ENCODE measurements at places on chromosomes 4 and X.
A peak's percentile ranks its signal among the peaks of the same experiment; 100 is the strongest.

- DNase-seq: no peak
Observed at GRCh38 chrX:43373032-43373431, 283.1 kb upstream of the MAOA start.

DNA sequence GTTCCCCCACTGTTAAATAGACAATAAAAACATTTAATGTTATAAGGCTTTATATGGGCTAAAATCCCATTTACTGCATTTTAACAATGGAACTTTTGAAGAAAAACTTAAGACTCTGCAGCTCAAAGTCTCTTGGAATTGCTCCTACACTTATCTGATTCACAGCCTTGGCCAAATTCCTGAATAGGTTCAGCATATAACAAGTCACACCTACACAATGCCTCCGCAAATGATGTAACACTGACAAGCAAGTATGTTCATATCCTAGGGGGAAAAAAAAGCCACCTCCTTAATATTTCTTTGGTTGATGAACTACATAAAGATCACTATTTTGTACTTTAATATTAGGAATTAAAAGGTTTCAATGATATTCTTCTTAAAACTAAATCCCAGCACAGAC, 34.5 kb downstream of the RPS6KA6 start:
- DNase-seq: no peak

DNA sequence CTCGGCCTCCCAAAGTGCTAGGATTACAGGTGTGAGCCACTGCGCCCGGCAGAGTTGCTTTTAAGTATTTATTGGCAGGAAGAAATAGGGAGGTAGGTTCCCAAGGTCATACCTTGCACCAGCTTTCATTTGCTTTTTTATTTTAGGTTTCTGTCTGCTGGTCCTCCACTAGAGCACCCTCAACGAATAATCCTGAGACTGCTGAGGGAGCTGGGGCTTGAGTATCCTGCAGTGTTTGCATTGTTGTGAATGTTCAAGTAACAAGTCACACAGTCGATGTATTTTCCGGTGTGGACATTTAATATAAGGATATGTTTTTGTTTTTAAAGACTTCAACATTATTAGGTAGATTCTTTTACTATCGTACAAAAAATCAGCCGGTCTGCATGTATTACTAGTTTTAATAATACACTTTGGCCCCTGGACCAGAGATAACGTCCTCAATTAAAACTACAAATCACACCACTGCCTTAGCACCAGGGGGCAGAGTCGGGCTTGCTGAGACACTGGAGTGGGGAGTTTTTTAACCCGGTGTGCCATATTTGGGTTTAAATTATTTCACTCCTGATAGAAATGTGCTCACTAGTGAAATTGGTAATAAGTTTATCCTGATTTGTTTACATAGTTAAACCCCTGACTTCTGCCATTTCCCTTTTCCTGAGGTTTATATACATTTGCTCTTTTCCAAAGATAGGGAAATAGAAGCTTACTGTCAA, 11.6 kb downstream of the SMIM20 start:
- DNase-seq: peak; percentile 24

DNA sequence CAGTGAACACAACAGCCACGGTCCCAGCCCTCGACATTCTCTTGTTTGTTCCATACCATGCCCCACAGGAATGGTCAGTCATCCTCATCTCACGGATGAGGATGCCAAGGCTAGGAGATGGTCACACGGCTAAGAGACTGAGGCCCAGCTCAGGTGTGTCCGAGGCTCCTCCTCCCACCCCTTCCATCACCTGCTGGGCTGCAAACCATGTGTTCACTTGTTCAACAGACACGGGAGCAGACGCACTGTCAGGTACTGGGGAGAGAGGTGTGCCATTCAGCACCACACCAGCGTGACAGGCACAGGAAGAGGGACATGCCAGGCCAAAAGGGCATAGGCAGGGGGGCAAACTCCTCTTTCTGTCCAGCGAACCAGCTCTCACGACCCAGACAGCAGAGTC, 45.9 kb downstream of the ABLIM2 start:
- no peak for DNase-seq

DNA sequence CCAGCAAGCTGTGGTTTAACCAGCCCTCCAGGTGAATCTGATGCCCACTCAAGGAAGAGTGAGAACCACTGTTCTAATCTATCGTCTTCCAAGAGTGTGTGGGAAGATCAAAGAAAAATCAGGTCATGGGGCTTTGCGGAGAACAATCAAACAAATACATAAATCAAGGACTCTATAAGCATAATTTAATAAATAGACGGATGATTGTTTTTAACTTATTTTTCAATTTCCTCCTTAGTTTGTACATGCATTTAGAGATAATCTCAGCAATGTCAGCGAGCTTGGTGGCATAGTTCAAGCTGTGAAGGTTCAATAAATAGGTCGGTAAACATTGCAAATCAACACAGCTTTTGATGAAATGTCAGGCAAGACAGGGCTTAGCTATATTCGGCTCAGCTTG, 84.9 kb downstream of the DMD start:
- DNase-seq: no peak

All from stimulated activated CD4-positive, alpha-beta T cell treated with anti-CD3 and anti-CD28 coated beads, Interleukin-1b, Interleukin-23, amount 100 ng/mL, for 48 hours (primary cell).